NCI-H1092 (cell line): ENCODE measurements at places on chromosomes 16 and 17.

- DNase-seq, result no peak
Measured at GRCh38 chr17:31596382-31597323, 205.2 kb downstream of the RAB11FIP4 start.

- no peak for DNase-seq
Measured at GRCh38 chr17:66814026-66814425, 20.9 kb upstream of the CACNG5 start.

- no peak for DNase-seq
Measured at GRCh38 chr16:12421688-12422087, 382.0 kb downstream of the CPPED1 start.

- no peak for DNase-seq
Measured at GRCh38 chr17:62805234-62805633, 2.9 kb downstream of the MARCHF10 start.

DNA sequence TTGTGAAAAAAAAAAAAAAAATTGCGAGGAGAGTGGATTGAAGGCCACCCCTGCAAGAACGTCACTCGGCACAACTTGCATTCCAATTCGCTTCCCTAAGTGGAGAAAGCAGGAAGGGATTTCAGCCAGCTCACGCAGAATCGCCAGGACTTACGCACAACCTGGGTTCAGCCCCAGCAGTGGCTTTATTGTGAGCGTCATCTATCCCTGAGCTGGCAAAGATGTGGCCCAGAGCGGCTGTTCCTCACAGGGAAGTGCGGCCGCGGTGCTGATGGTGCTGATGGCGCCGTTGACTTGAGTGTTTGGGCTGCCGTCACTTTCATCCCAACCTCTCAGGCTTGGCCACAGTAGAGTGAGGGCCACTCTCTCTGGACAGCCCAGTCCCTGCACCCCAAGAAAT is 197.6 kb downstream of the NTN1 start:
- DNase-seq, result no peak

GRCh38 chr17:44960691-44961090 is 7.4 kb downstream of the C1QL1 start:
- DNase-seq, result no peak

GRCh38 chr16:82041542-82041941 is 6.5 kb downstream of the HSD17B2 start:
- DNase-seq, result no peak

DNA sequence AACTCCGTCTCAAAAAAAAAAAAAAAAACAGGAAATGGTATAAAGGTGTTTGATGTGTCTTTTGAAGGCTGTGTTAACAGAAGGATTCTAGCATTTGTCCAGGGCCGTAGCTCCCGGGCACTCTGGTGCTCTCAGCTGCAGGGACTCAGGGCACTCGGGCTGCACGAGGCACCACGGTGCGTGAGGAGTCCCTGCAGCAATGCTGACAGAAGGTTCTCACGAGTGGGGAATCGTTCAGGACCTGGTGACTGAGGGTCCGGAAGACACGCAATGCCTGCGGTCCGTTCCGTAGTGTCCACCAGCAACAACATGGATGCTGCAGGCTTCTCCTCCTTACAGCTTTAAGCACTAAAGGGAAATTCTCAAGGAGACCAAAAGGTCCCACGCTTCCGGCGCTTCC is 12.6 kb upstream of the FAAP100 start:
- no peak for DNase-seq

DNA sequence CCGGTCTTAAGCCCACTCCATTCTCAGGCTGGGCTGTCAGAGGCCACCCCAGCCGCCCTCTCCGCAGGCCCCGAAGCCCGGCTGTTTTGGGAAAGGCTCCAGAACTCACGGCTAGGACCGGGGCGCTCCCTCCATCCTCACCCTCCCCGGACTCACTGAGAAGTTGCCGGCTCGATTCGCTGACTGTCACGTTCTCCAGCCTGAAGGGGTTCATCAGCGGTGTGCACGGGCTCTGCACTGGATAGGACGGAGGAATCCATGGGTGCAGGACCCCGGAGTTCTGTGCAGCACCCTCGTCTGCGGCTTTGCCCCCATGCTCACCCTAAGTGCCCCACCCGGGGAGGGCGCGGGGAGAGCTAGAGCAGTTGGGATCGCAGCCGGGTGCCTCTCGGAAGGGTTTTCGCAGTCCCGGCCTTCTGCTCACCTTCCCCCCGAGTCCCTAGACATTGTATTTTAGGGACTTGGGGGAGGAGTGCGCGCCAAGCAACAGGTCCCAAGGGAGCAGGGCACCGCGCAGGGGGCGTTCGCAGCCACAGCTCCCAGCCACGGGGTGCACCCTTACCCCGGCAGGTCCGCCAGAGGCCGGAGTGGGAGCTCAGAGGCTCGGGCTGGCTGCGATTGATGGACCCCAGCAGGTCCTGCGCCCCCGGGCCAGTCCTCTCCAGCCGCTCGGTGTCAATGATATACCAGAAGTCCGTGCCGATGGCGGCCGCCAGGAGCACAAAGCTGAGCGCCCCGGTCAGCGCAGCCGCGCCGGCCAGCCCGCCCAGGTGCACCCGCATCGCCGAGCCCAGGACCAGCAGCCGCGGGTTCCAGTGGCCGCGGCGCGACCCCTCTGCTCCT is 1.0 kb downstream of the TMEM114 start:
- DNase-seq, result no peak
